ENCODE measurements at places on chromosomes 3 and 15.

DNA sequence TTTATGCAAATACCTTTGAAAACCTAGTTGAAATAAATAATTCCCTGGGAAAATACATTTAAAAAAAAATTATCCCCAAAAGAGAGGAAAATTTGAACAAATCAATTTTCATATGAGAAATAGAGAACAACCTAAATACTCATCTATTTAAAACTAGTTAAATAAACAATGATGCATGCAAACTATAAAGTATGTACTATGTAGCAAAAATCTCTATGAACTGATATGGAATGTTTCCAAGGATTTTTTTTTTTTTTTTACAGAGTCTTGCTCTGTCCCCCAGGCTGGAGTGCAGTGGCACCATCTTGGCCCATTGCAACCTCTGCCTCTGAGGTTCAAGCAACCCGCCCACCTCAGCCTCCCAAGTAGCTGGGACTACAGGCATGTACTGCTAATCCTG lies 27.2 kb upstream of the B3GALNT1 start:
- DNase-seq: no peak

- no peak for DNase-seq
Measured at GRCh38 chr15:50055332-50055731, 63.7 kb downstream of the ATP8B4 start.

DNA sequence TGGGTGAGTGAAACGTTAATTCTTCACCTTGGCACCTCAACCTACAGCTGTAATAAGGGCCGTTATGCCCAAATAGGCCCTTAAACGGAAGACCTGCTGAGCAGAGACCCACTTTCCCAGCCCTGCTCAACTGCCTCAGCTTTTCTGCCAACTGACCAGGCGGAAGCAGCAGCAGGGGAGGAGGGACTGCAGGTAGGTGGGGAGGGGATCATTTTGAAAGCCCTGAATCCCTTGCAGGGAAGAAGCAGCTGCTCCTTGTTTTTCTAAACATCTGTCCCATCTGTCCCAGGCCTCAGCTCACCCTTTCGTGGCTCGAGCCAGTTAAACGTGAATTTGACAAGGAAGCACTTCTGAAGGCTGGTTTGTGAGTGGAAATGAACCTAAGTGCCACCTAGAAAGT lies 978 bp upstream of the CMC1 start:
- no peak for DNase-seq

DNA sequence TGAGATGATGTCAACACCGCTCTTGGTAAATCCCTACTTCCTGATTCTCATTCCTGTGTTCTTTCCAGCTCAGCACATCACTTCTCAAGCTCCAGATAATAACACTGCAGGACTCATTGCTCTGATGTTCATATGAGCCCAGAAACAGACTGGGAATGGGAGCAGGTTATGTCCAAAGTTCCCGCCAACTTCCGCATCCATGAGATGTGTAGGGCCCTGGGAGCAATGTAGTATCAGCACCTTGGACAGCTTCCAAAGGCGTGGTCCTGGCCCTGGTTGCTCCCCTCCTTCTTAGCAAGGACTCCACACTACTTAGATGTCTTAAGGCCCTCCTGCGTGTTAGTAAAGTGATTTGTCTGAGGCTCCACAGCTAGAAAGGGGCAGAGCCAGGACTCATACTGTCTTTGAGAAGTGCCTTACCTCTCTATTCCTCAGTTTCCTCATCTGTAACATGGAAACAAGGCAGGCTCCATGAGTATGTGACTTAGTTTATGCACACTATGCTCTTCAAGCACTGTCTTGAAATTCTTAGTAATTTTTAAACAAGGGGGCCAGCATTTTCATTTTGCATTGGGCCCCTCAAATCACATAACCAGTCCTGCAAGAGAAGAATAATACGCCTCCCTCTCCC lies 27.9 kb upstream of the SLC6A1 start:
- DNase-seq: no peak

GRCh38 chr15:81410318-81410753 lies 36.3 kb upstream of the TMC3 start:
- peak; percentile 45 for DNase-seq

GRCh38 chr3:173889596-173889995 lies 492.1 kb downstream of the NLGN1 start:
- DNase-seq: no peak

DNA sequence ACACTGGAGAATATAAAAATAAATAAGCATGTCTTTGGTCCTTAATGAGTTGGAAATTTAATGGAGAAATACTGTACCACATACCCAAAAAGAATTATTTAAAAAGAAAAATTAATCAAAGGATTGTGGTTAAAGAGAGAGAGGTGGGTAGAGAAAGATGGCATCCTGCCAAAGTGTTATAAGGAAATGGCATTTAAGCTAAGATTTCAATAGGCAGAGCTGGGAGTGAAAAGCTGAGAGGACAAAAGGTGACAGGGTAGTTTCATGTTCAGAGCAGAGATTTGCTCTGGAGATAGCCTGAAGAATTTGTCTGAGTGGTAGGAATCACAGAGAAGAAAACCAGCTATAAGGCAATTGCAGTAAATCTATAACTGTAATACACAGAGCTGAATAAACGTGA lies 181.0 kb downstream of the SI start:
- peak; percentile 69 for DNase-seq

DNA sequence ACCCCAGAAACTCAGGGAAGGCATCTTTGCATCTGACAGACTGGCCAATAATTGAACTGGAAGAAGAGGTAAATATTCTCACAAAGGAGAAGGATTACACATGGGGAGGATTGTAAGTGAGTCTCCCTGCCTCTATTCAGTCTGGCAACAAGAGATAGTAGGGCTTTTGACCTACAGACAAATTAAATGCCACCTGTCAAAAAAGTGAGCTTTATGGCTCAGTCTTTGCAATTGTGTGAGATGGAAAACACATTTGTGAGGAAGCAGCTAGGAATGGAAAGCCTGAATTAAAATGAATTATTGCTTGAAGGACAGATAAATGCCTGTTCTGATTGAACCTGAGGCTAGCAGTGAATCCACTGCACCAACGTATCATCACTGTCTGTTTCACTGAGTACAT lies 173.3 kb upstream of the GOLIM4 start:
- DNase-seq: no peak

DNA sequence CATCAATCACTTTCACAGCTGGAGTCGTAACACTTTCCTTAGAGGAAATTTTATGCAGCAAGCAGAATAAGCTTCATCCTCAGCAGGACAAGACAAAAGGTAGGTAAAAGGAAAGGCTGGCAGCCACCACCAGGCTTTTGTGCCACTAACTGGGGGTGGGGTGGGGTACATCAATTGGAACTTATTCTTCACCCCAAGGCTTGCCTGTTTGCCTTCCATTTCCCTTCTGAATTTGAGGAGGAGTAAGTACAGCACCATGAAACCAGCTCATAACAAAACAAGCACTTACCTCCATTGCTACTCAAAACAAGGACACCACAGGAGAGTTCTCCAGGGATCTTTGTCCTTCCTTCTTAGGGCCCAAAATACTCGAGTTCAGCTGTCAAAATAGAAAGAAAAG lies 296.8 kb downstream of the ARRDC4 start:
- DNase-seq: no peak
